Fibroblast of skin of left biceps (primary cell): ENCODE measurements at places on chromosomes 11 and 22.

- DNase-seq: no peak
Measured at GRCh38 chr11:95985174-95985808, 61.4 kb upstream of the MTMR2 start.

GRCh38 chr11:88604260-88604659, 266.7 kb upstream of the CTSC start:
- DNase-seq: peak; percentile 80

DNA sequence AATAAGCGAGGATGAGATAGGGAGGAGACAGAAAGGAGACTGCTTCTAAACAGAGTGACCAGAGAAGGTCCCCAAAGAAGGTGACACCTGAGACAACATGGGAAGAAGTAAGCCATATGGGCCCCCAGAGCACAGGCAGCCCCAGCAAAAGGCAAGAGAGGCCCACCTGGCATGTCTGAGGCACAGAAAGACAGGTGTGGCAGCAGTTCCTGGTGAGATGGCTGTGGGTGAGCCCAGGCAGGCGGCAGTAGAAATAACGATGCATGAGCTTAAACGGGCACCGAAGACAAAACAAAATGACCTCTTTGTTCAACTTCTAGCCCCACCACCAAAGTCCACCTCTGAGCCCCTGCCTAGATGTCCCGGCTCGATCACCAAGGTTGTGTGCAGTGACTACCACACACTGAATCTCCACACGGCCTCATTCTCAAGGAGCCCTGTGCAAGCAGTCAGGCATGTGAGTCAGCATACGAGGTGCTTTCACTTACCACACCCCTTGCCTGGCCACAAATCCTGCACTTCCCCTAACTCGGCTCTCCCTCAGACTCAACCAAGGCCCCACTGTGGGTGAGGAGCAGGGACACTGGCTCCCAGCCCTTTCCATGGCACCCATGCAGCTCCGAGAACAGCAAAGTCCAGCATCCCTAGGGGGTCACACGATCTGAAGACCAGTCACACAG, 77.6 kb downstream of the PACSIN2 start:
- DNase-seq: no peak

- DNase-seq: no peak
Measured at GRCh38 chr11:125069008-125069407, 5.9 kb downstream of the SLC37A2 start.

- no peak for DNase-seq
Measured at GRCh38 chr11:76984743-76985142, 49.5 kb upstream of the B3GNT6 start.

GRCh38 chr22:45831394-45831793, 145.6 kb downstream of the WNT7B start:
- DNase-seq: no peak

DNA sequence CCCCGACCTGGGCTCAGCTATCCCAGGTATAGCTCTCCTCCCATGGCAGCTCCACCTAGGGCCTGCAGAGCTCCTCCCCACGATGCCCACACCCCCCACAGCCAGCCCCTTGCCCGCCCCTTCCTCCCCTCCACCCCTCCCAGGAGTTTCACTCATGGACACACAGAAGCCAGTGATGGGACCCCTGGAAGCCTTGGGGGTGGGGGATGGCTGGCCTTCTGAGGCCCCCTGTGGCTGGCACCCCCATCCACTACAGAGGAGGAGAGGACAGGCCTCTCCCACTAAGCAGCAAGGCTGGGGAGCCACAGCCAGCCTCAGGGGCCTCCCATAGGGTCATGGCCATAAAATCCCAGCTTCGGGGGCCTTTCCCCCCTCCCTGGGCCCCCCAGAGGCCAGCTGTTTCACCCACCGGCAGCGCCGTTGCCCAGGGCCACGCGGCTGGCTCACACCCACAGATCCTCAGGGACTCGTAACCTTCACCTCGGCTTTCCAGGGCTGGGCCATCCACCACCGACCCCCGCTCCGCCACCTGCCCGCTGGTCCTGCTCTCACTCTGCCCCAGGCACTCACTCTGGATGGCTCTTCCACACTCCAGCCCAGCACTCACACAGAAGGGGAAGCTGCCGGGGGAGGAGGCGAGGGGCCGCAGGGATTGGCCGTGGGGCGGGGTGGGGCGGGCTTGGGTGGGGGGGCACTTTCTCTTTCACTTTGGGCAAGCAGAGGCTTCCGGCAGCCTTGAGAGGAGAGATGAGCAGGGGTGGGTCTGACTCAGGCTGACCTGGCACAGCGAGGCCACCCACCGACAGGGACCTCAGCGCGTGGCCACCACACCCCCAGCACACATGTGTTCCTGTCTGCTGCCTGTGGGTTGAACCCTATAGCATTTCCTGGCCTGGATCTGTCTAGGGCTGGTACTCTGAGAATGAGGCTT, 2.2 kb downstream of the SLC25A22 start:
- DNase-seq: peak; percentile 36

GRCh38 chr11:74055938-74056337, 47.1 kb upstream of the UCP3 start:
- no peak for DNase-seq

DNA sequence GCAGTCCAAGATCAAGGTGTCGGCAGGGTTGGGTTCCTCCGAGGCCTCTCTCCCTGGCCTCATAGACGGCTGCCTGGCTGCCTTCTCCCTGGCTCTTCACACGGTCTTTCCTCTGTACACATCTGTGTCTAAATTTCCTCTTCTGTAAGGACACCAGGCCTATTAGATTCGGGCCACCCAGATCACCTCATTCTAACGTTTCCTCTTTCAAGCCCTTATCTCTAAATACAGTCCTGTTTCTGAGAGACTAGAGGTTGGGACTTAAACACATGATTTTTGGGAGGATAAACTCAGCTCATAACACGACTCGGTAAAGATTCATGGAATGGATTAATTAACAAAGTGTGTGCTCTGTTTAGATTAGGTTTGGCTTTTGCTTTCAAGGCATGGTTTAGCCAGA, 136.0 kb upstream of the SORL1-AS1 start:
- no peak for DNase-seq

GRCh38 chr11:70205049-70205725, 2.1 kb downstream of the FADD start:
- DNase-seq: no peak

GRCh38 chr11:6894097-6894496, 1.8 kb upstream of the OR2D2 start:
- no peak for DNase-seq
